ENCODE measurements at places on chromosomes 2 and 18.

DNA sequence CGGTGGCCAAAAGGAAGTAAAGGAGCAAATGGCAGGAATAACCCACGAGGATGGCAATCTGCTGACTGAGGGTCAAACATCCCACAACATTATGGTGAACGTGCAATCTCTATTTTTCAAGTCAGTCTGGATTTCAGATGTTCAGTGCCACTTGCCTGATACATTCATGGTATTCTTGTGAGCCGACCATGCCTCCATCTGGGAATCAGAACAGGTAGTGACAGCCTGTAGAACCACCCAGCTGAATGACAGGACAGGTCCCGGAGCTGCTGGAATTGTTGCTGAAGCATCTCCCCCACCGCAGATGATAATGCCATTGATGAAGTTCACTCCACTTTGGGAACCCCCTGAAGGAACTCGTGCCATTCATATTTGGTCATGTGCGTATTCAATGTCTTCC, 123.2 kb downstream of the CAPN13 start:
- no peak for DNase-seq

DNA sequence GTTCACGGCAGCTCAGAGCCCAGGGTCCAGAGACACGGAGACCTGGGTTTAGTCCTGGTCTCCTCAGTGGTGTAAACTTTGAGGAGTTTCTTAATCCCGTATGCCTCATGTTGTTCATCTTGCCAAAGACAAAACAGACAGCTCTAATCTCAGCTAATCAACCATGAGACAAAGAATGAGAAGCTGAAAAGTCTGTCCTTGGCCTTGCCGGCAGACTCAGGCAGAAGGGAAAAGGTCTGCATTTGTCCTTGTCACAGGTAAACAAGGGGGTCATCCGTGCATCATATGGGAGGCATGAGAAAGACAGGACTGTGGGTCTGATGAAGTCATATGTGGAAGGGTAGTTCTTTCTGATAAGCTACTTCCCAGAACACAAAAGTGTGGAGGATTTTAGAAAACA, 1.8 kb upstream of the ARMC9 start:
- DNase-seq = no peak

DNA sequence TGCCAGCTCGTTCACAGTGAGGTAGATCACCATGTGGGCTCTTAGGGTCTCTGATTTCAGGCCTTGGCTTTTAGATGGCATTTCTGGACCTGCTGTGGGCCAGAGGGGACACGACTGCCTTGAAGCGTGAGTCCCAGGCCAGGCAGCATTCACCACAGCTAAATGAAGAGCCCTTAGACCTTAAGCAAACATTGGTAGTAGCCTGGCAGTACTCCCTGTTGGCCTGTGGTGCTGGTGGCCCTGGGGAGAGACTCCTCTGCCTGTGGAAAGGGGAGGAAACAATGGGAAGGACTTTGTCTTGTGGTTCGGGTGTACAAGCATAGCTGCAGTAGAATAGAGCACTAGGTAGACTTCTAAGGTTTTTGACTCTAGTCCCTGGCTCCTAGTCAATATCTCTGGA, 456.0 kb upstream of the DCC start:
- DNase-seq = no peak

- DNase-seq = peak; percentile 46
Observed at GRCh38 chr2:196131949-196132925, 39.1 kb downstream of the STK17B start.

DNA sequence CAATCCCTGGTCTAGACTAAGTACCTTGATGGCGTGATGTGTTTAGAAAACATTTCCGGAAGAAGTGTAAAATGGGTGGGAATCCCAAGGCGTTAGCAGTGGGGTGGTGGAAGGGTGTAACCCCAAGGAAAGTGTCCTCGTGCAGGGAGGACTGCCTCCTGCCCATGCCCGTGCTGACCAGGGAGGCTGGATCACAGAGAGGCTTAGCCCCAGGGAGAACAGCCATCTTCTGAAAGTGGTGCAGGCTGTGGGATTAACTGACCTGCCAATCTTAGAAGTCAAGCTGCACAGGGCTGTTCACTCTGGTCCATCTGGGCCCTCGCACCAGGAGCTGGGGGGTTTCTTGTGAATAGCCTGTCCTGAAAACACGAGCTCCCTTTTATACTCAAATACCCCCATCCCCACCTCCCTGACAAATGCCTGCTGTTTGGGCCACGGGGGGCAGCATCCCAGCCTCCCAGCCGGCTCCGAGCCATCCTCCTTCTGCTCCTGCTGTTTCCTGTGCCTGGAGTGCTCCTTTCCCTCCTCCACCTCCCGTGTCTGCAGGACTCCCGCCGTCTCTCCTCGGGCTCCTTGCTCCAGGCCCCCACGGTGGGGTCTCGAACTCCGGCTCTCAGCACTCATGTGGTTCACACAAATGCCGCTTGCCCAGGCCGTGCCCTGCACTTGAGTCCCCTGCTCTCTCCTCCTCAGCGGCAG, 52.1 kb upstream of the PXDN start:
- DNase-seq = no peak

DNA sequence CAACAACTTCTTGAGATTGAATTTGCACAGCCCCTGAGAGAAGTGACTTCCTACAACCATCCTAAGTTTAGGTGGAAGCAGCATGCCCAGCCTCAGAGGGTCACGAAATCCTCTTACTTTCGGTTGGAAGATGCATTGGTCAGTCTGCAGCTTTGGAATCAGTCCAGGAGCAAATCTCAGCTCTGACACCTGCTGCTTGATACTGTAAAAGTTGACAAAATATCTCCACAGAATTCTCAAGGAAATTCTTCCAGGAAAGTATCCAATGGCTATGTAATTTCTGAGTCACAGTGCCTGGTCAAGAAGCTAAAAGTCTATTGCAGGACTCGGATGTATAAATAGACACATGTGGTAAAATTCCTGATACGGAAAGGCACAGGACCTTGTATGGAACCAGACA, 414.5 kb upstream of the GYPC start:
- DNase-seq = no peak

DNA sequence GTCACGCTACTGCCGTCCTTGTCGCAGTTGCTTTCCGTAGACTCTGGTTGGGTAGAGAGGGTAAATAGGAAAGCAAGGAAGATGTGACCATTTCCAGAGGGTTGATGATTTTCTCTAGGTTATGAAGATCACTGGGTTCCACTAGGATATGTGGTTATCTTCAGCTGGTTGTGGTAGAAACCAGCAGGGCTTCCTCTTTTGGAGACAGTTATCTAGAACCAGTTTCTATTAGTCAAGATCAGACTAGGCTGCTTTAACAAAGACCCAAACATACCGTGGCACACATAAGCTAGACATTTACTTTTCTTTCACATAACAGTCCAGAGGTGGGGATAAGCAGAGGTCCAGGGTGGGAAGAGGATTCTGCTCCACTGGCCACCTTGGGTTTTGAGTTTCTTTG, 59.6 kb downstream of the FASTKD2 start:
- DNase-seq = no peak

DNA sequence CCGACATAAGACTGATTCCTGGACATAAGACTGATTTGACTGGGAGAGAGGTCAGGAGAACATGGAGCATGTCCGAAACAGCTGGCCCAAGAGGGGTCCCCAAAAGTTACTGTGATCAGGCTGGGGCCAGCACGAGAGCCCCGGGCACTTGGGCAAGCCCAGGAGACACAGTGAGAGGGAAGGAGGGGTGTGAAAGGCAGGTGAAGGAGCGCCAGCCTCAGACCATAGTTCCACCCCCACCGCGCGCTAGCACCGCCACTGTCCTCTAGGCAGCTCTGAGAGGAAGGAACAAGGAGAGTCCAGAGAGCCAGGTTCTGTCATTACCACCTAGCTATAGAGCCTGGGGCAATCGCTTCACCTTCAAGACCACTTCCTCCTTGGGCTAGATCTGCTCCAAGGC, 78.2 kb upstream of the DAPL1 start:
- no peak for DNase-seq

GRCh38 chr18:76741346-76741745, 81.0 kb upstream of the ZNF236 start:
- no peak for DNase-seq

DNA sequence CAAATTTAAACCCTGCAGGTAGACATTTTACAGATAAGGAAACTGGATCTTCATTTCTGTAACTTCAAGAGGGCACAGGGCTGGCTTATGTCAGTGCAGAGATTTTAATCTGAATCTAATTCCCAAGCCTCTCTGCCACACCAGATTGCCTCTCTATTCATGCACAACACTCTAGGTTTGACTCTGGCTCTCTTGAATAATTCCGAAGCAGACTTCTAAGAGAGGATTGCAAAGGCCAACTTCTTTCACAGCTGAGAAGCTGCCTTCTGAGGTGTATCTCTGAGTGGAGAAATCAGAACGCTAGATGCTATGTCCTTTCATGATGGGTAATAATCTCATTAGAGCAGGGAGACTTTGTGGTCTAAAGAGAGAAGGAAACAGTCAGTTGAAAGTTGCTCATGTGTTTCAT, 20.1 kb upstream of the MGAT5 start:
- no peak for DNase-seq

- no peak for DNase-seq
Observed at GRCh38 chr18:79531386-79531785, 135.7 kb downstream of the NFATC1 start.

- DNase-seq = no peak
Observed at GRCh38 chr2:136497709-136498108, 267.6 kb upstream of the THSD7B start.

GRCh38 chr2:221485503-221485870, 86.6 kb downstream of the EPHA4 start:
- peak; percentile 81 for DNase-seq

DNA sequence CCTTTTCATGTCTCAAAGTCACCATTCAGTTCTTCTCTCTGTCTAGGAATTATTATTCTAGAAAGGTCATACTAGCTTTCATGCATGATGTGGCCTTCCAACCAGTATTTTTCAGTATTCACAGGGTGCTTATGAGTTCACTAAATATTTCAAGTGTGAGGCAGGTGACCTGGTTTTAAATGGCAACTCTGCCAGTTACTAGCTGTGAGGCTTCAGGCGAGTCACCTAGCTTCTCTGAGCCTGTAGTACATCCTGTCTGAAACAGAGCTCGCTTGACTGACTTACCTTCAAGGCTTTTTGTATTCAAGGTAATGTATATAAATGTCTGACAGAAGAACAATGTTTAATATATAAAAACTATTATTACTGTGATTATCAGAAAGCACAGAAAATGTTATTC, 19.4 kb upstream of the ACVR1 start:
- DNase-seq = no peak

- no peak for DNase-seq
Observed at GRCh38 chr2:216553093-216553478, 54.4 kb downstream of the RPL37A start.

DNA sequence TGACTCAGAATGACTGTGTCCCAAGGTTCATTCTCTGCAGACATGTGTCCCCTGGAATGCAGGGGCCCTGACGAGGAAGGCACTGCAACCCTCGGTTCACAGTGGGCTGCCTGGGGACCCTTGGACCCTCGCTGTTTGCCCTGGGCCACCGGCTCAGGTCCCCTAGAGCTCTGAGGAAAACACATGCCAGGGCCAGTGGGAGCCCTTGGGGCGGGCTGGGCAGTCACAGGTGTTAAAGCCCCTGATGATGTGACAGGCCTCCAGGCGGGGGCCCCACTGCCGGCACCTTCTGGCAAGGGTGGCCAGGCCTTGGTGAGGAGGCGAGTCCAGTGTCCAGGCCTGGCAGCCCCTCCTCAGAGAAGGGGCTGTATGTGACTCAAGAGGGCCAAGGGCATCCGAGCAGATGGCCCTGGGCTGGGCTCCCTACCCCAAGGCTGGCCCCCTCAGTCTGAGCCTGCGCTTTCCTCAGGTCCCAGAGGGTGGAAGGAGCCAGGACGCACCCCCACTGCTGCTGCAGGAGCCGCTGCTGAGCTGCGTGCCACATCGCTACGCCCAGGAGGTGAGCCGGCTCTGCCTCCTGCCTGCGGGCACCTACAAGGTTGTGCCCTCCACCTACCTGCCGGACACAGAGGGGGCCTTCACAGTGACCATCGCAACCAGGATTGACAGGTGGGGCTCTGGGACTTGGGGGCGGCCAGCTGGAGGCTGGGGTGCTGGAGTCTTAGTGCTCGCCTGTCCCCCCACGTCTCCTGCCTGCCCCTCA, 11.1 kb downstream of the CAPN10 start:
- no peak for DNase-seq

DNA sequence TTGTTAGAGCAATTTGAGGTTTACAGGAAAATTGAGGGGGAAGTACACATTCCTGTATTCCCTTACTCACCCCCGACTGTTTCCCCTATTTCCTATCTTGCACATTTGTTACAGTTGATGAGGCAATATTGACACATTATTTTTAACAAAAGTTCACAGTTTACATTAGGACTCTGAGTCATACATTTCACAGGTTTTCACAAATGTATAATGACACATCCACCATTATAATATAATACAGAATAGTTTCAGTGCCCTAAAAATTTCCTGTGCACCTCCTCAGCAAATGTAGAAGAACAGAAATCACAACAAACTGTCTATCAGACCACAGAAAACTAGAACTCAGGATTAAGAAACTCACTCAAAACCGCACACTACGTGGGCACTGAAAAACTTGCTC, 160.6 kb upstream of the RMP24 start:
- DNase-seq = no peak

DNA sequence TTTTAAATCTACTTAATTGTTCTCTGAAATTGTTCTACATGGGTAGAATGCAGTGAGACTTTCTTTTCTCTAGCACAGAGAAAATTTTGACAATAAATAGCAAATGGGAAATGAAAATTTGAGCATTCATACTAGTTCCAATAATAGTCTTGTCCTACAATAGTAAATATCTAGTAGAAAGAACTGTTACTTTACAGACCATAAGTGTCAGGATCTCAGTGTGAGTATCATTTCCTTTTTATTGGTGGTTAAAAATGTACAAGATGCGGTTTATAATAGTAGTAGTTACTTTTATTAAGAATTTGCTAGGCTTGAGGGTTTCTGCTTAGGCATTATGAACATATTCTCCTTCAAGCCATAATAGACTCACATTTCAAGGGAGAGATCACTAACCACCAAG, 43.2 kb downstream of the KCNE4 start:
- no peak for DNase-seq

GRCh38 chr2:219207884-219208740, 1.5 kb downstream of the ZFAND2B start:
- peak; percentile 40 for DNase-seq

DNA sequence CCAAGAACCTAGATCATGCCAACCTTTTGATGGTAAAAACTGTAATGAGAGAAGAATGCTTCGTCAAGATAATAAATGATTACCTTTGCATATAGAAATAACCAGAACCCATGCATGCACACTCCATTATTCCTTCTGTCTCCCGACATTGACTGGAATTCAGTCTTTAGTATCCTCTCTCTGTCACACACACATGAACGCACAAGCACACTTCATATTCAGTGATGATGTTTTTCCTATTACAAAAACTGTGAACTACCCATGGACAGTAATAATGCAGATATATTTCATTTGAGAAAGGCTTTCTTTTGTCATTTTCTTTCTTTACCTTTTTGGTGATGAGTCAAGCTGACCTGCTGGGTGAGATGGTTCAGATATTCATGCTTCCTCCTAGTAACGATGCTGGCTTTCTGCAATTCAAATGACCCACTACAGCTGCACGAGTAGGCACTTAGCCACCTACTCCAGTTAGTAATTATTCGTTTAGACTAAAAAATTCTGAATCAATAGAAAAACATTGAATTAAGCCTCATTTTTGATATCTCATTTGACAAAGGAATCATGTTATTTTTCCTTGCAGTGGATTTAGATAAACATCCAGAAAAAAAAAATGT, 382.2 kb downstream of the TGIF1 start:
- DNase-seq = no peak

All from fibroblast of gingiva (primary cell).